ENCODE measurements at places on chromosomes 1 and 21. TPM values are rescaled to one million over a fixed set of nuclear protein-coding genes. Genes with fewer than 3 reads are reported as not detected.

RIPPLY3 gene
- polyA plus RNA-seq: not detected

MROH9 gene
- polyA plus RNA-seq: not detected

MPL gene
- not detected for polyA plus RNA-seq

CTTNBP2NL gene
- not detected for polyA plus RNA-seq

KCNA3 gene
- polyA plus RNA-seq: 114 TPM

HRNR gene
- not detected for polyA plus RNA-seq

FCGR2B gene
- 0.24 TPM for polyA plus RNA-seq

TMEM125 gene
- not detected for polyA plus RNA-seq

FCAMR gene
- polyA plus RNA-seq: not detected

TACSTD2 gene
- not detected for polyA plus RNA-seq

TRAF3IP3 gene
- polyA plus RNA-seq: 446 TPM

G0S2 gene
- polyA plus RNA-seq: not detected

C8B gene
- not detected for polyA plus RNA-seq
